Activated CD4-positive, alpha-beta T cell treated with anti-CD3 and anti-CD28 coated beads, Interleukin-2, amount 10 ng/mL, durations not matched to agents 24 days and 14 days (primary cell): ENCODE measurements at places on chromosomes 12 and 14. TPM values are rescaled to one million over a fixed set of nuclear protein-coding genes. Genes with fewer than 3 reads are reported as not detected.

The ZFYVE1 gene
- 7.4 and 9.1 TPM in 2 replicates for total RNA-seq

The NRL gene
- 0.96 and 1.2 TPM in 2 replicates for total RNA-seq

The SLC5A8 gene
- total RNA-seq: not detected in 2 replicates

The MARCHF9 gene
- total RNA-seq: 21.6 and 22.7 TPM in 2 replicates
